ENCODE measurements at places on chromosomes 4 and X.

- no peak for DNase-seq
Measured at GRCh38 chrX:7965436-7965835, 38.2 kb upstream of the PNPLA4 start.

GRCh38 chrX:48156014-48156413, 25.6 kb downstream of the SPACA5B start:
- no peak for DNase-seq

- no peak for DNase-seq
Measured at GRCh38 chr4:186931519-186931918, 207.9 kb upstream of the FAT1 start.

DNA sequence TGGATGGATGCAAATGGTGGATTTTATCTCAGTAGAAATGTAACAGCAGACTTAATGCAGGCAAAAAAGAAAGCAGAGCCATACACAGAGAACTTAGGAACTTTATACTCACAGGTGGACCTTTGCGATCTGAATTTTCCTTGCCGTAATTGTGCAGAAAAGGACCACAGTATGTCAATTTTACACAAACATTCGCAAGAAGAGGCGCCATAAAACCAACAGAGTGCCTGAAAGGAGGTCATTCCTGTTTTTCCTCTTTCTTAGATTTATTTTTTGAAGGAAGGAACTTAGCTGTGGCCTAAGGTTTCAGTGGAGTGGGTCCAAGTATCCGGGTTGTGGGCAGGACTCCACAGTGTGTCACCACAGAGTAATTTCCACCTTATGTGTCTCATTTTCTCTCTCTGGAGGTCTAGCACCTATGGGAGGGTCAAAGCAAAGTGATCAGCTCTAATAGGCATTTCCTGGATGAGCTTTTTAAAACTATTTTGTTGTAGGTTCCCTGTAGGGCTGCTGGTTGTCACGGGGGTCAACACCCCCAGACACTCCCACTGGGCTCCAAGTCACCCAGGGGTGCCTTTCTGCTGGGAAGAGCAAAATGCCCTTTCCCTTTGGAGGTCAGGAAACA, 24.7 kb upstream of the PBDC1 start:
- DNase-seq, result no peak

DNA sequence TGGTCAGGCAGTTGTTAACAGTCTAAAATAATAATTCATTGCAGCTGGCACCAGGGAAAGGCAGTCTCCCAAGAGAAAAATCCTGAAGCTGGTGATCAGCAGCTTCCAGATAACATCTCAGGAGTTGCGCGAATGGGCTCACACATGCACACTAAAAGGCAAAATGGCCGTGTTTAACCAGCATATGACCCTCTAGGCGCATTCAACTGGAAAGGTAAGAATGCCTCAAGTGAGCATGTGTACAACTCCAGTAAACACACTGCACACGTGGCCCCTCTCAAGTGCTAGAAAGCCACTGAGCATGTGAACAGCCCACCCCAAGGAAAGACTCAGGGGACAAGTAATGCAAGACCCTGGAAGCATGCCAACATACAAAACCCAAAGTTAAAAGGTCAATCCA, 33.1 kb downstream of the STPG2 start:
- DNase-seq, result no peak

DNA sequence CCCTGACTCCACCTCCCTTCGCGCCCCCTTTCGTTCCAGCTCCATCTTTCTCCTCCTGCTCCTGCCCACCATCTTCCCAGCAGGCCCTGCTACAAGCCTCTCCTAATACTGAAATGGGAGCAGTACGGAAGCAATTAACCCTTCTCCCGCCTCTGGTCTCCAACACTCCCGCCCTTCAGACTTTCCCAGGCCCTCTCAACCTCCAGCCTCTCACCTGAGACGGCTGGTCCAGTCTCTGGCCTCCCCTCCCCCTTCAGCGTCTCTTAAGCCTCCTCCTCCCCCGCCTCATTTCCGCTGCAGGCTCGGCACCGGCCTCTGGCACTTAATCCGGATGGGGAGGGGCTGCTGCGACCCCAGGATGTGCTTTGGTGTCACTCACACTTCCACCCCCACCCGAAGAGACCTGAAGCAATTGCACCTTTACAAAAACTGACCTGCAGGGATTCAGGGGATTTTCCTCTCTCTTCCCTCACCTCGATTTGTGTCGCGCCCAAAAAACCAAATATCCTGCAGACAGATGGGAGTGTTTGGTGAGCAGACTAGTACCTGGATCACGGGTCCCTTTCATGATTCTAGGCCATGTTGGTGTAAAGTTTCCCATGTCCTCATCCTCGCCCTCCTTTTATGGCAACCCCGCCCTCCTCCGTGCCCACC, 657 bp downstream of the TCEAL8 start:
- no peak for DNase-seq

DNA sequence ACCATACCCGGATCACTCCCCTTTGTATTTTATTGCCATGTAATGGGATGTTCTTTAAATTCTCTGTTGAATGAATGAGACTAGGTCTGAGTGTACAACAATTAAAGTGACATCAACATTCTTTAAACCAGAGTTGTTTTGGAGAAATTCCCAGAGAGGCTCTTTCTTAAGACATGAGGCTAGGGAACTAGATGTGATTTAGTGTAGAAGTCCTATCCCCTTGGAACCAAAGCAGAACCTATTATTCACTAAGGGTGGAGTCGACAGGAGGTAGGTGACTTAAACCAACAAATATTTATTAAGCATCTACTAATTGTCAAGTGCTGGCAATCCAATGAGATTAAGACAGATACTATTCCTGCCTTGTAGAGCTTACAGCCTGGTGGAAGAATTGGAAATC, 1.7 kb downstream of the EIF1AX start:
- no peak for DNase-seq

GRCh38 chr4:1721666-1722550, 587 bp downstream of the TACC3 start:
- DNase-seq, result no peak

GRCh38 chr4:87196927-87197326, 23.5 kb downstream of the KLHL8 start:
- no peak for DNase-seq

DNA sequence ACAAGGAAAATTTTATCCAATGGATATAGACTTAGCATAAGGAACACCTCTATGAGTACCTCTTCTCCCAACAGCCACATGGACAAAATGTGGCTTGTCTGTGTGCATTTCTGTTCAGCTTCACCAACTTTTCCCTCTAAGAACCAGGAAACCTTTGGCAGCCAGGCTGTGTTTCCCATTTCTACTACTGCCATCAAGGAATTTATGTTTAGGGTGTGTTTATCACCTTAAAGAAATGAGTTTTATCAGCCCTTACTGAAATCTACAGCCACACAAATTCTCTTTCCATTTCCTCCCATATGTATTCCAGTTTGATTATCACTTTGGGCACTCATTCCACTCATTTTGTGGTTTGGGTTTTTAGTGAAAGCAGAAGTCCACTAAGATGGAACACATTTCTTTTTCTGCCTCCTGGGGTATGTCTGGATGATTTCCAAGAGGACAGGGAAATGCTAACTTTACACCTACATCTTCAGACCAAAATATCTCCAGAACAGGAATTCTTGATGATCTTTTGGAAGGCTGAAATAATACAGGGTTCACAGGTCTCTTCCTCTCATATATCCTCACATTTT, 82.6 kb upstream of the MAOA start:
- no peak for DNase-seq

DNA sequence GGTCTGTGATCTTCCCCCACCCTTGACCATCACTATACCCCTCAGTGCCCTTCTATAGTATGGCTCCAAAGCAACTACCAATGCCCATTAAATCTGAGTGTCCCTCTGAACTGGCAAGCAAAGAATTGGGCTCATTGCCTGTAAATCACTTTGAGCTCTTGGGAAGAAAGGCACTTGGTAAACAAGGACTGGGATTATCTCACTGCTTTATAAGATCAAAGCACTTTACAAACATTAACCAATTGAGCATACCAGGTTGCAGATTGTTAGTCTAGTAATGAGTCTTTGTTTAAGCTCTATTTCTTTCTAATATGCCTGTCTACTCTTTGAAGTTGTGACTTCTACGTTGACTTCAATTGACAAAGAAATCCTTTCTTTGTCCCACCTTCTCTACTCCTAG, 34.1 kb downstream of the AREG start:
- no peak for DNase-seq

GRCh38 chrX:630007-630611, 482 bp upstream of the SHOX start:
- no peak for DNase-seq

DNA sequence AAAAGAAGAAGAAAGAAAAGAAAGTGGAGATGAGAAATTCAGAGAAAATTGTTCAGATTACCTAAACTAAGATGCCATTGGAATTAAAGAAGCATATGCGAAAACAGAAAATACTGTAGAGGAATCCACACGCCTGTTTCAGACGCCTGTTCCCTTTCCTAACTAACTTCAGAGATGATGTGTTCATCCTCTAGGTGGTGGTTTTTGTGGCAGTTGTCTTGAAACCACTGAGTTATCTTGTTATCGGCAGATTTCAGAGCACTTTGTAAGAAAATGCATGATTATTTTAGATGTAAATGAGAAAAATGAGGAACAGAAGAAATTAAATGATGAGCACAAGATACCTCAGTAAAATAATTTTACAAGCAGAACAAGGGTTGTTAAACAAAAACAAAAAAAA, 48.3 kb downstream of the FUNDC1 start:
- no peak for DNase-seq

GRCh38 chrX:119045884-119046283, 26.9 kb upstream of the CT47C1 start:
- no peak for DNase-seq

GRCh38 chrX:134294548-134294947, 57.6 kb downstream of the CCDC160 start:
- DNase-seq, result no peak

GRCh38 chr4:116223040-116223732, 862.2 kb downstream of the TRAM1L1 start:
- DNase-seq, result no peak

DNA sequence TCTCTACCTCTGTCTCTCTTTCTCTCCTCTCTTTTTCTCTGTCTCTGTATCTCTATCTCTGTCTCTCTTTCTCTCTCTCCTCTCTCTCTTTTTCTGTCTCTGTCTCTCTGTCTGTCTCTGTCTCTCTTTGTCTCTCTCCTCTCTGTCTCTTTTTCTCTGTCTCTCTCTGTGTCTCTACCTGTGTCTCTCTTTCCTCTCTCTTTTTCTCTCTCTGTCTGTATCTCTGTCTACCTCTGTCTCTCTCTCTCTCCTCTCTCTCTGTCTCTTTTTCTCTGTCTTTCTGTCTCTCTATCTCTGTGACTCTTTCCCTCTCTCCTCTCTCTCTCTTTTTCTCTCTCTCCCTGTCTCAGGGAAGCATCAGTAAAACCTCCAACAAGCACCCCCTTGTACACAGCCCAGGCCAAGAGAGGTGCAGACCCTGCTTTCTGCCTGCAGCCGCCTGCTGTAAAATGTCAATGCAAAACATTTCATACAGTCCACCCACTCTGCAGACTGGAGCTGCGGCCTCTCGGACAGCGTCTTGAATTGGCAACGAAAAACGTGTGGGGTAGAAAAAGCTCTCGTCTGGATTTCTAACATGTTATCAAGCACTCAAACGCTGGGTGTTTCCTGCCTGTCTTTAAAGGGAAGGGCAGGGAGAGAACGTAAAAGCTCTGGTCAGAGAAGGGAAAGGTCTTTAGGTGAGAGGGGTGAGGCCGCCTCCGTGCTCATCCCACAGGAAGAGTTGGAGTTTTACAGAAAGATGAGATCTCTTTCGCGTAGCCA, 3.7 kb upstream of the SHOX start:
- no peak for DNase-seq

GRCh38 chr4:155307731-155308277, 69.0 kb downstream of the MAP9 start:
- no peak for DNase-seq

DNA sequence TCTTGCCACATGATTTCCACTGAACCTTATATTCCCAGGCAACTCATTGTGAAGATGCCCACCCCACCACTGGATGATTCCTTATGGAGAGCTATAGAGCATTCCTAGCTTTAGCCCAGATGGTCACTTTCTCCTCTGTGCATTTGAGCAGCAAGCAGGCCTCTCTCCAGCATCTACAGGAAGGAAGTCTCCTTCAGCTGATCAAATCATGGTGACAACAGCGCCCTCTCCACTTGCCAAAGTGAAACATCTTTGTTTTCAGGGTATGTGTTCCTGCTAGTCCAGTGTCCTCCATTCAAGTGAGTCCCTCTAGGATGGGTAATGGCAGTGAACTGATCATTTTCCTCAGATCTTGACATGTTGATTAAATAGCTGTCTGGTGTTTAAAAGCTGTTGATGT, 10.9 kb upstream of the SYTL5 start:
- no peak for DNase-seq

GRCh38 chr4:54657551-54658251, at the start of gene KIT:
TSS of gene KIT (plus strand) at chr4:54657957. CDS start at chr4:54658015, 58 bp downstream.
- no peak for DNase-seq

DNA sequence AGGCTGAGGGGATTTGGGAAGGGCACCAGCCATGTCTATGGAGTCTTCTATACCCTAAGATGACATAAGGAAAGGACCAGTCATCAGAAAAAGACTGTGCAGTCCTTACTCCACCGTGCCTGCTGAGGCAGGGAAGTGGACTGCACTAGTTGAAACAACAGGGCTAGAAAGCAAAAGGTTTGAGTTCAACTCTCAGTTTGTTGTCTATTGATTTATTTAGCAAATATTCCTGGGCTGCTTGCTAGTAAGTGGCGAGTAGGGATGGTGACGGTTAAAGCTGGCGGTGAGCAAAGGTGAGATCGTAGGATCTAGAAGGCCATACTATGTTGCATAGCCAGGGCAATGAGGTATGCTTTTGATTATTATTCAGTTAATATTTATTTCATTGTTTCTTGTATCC, 110.1 kb downstream of the SMIM20 start:
- DNase-seq, result peak; percentile 59

DNA sequence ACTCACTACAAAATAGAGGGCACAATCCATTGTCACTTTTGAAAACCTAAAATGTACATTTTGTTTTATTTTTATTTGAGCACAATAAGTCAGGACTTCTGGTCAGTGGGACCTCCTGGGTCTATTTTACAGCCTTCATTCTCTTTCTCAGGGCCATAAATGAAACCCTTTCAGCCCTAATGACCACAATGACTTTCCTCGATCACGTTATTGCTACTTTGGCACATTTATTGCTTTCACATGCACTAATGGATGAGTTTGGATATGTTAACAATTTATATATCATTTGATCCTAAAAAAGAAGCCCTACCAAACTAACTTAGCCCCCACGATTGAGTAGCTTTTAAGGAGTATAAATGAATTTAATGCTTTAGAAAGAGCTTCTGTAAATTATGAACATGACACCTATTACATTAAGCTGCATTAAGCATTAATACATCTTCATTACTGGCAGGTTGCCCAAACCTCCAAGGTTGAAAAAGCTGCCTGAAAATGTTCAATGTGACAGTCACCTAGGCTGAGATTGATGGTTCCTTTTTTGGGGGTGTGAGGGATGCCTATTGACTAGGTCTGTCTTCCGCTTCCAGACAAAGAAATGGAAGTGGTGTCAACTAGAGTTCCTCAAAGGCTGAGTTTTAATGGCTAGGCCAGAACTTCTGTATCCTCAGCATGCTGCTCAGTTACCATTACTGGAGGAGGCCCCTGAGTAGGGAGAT, 296.4 kb downstream of the GPAT3 start:
- no peak for DNase-seq

- DNase-seq, result no peak
Measured at GRCh38 chr4:74656596-74656995, 137.7 kb downstream of the BTC start.

GRCh38 chrX:91434351-91435168, at the start of gene PABPC5:
TSS of gene PABPC5 (plus strand) at chrX:91434839. CDS start at chrX:91435578, 739 bp downstream.
- no peak for DNase-seq

GRCh38 chr4:54745031-54745770, 87.4 kb downstream of the KIT start:
- DNase-seq, result no peak

- no peak for DNase-seq
Measured at GRCh38 chrX:37854148-37854547, 6.8 kb upstream of the DYNLT3 start.
